ENCODE measurements at places on chromosomes 1 and 21.

DNA sequence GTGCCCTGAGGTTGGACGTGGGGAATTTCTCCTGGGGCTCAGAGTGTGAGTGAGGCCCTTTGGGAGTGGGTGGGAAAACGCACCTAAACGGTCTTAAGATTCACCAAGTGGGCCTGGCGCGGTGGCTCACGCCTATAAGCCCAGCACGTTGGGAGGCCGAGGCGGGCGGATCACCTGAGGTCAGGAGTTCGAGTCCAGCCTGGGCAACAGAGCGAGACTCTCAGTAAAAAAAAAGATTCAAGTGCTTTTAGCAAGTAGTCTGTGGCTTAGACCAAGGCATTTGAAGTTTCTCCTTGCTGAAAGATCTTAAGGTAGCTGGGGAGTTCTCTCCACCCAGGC lies 1.4 kb downstream of the RPS8 start:
- DNase-seq, result no peak

GRCh38 chr1:198212675-198213074 lies 55.9 kb downstream of the NEK7 start:
- no peak for DNase-seq

DNA sequence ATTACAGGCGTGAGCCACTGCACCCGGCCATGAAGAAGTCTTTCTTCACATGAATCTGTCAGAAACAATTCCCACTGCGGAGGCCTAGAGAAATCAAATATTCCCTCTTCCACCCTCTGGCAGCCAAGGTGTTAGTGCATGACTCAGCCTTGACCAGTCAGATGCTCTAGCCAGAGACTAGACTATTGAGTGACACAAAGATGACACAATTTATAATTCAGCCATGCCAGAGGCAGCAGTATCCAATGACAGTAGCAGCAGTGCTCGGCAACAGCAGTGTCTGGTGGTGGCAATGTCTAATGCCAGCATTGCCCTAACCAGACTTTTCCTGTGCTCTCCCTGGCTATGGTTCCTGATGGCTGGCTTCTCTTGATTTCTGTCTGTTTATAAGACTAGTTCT lies 8.7 kb downstream of the CTXND2 start:
- no peak for DNase-seq

DNA sequence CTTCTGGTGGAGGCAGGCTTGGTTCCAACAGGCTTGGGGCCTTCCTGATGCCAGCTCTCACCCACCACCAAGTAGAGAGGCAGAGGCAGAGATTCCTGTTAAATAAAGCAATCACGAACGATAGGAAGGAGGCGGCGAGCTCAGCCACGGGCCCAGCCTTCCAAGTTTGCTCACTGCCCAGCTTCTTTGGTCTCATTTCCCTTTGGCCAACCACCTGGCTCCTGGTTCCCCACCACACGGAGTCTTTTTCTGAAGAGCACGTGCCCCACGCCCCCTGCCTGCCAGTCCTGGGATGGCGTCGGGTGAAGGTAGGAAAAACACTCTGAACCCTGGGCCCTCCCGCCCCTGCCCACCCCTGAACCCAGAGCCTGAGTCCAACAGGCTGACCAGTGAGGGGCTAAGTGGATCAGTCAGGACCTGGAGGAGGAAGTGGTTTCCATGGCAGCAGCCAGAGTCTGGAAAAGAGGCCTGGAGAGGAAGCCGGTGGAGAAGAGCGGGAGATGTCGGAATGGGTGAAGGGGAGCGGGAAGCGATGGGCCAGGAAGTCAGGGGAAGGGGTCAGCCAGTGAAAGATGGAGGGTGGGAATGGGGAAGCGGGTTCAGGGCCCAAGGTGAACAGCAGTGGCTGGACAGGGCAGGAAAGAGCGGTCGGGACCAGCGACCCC lies 158.2 kb upstream of the KLHDC7A start:
- no peak for DNase-seq

DNA sequence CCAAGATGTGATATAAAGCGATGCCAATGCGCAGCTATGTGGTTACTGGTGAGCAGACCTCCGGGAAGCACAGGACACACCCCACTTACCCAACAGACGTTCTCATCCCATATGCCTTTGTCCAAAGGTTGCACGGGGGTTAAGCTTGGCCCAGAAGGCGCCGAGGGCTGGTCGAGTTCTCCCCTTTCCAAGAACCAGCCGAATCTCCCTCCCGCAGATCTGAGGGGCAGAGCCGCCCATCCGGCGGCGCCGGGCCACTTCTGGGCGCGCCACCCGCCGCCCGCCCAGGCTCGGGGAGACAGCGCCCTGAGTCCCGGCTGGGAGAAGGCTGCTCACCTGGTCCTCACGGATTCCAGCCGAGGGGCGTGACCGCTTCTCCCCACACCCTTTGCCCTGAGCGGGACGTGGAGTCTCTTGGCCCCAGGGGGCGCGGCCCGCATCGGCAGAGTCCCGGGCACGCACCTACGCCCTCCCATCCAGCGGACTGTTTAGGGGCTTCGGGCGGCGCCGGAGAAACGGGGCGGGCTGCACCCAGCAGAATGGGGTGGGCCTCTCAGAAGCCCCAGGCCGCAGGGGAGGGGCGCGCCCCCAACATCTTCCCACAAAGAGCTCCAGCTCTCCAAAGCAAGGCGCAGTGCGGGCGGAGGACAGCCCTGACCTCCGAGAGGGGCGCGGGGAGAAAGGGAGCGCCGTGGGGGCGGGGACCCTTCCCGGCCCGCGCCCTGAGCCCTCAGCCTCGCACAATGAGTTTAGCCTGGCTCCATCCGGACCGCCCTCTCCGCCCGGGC lies 615 bp downstream of the GPR161 start:
- DNase-seq, result no peak

- no peak for DNase-seq
Observed at GRCh38 chr1:8905582-8906191, 27.2 kb upstream of the ENO1 start.

DNA sequence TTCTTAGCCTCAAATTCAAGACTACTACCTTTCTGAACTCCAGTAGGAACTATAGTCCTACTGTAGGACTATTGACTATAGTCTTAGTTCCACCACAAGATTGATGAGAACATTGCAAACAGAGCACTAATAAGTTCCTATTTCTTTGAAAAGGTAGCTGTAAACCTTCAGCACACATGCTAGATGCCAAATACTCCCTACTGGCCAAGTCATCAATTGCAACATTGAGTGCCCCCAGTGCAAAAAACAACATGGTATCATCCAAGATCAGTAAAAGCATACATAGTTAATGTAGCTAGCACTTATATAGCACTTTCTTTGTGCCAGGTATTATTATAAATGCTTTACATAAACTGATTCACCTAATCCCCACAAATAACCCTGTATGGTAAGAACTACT lies 99.8 kb downstream of the MRPL39 start:
- no peak for DNase-seq

DNA sequence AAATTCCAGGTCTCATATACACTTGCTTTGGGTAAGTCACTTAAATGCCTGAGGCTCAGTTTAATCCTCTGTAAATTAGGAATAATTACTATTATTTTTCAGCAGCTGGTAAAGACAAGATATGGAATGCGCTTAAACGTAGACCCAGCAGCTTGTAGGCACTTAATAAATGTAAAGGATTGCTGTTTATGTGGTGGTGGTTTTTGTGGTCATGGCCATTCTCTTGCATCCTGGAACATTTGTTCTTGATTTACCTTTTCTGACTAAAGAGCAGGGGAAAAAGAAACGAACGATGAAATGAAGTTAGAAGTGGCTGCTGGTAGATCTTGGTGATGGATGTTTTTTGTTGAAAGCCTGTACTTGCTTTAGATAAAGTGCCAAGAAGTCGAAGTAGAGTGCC lies 195.0 kb upstream of the FOXD3 start:
- DNase-seq, result no peak

GRCh38 chr1:64584479-64584878 lies 114.5 kb downstream of the CACHD1 start:
- no peak for DNase-seq

DNA sequence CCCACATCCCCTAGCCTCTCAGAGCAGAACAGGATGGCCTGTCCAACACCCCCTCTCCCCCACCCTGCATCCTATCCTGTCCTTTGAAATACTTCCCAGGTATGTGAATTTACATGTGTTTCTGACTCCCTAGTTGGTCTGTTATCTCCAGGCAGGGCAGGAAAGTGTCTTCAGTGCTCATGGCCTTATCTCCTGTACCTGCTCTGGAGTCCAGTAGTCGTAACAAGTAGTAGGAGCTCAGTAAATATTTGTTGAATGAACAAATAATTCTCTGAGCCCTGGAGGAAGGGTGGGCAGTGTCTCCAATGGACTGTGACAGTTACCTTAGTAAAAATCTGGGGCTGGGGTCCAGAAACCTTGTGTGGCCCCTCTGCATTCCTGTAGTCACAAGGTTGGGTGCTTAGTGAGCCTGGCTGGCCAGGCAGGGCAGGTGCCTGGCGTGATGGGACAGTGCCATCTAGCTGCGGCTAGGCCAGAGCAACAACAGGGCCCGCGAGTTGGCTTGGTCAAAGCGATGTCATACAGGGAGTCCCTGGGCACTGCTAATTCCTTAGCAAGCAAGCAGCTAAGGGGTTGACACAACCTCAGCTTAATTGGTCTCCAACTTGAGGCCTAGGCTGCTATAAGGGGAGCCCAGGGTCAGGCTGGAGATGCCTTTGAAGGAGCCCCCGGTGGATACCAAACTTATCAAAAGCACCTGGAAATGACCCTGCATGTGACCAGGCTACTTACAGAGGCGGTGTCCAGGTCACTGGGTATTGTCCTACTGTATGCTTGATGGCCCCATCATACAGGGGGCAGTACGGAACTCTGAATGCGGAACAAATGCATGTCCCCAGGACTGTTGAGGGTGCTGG lies 89.0 kb upstream of the PPM1J start:
- no peak for DNase-seq

DNA sequence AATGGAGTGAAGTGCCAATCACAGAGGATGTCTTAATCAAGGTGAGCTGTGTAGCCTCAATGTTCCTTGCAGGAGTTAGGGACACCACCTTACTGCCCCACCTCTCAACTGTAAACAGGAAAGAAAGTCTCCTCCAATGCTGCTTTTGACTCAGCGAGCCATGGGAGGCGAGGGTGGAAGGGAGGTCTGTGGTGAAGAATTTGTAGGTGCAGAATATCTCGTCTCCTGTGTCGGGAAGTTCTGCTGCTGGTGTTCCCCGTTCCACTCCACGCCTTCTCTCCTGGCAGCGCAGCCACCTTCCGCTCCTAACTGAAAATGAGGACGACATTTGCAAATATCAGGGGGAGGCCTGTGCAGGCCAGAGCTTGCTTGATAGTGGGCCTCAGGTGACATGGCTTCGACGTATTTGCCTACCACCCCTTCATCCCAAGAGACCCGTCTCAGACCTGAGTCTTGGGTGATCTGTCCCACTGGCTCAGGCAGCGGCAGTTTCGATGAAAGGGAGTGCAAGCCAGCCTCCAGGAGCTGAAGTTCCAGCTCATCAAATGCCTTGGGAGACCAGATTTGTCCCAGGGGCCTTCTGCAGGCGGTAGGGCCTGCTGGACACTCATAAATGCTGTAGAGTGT lies 368.3 kb upstream of the C1orf174 start:
- DNase-seq, result no peak

- no peak for DNase-seq
Observed at GRCh38 chr21:15001113-15001512, 63.7 kb downstream of the NRIP1 start.

DNA sequence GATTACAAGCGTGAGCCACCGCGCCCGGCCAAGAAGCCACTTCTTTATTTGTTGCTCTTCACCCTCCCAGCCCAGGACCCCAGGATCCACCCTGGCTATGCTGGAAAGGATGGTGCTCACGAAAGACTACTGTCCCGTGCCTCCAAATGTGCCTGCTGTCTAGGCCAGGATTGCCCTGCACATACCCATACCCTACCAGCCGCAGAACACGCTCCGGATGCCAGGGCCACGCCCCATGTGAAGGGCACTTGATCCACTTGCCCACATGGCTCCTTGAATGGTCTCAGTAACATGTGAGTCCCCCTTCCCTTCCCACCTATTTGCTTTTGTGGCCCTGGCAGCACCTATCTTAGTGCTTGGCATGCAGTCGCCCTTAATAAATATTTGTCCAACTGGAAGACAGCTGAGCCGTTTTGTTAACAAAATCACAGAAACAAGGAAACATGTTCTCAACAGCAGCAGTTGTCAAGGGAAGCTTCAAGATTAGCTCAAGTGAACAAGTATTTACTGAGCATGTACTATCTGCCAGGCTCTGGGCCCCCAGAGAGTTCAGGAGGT lies 13.8 kb upstream of the UBXN10 start:
- DNase-seq, result no peak

DNA sequence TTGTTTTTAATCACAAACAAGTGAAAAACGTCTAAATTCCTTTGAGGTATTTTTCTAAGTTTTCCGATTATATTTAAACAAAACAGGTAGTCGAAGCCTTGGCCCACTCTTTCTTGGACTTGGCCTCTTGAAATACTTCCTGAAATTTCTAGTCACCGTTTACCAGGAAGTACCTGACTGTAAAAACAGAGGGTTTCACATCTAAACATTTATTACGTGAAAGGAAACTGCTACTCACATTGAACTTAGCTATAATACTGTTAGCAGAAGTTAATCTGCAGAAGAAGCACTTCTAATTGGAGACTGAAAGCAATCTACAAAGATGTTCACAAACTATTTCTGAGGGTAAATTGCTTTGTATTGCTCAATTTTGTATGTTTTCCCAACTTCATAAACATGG lies 526.0 kb upstream of the ADGRL4 start:
- DNase-seq, result no peak

DNA sequence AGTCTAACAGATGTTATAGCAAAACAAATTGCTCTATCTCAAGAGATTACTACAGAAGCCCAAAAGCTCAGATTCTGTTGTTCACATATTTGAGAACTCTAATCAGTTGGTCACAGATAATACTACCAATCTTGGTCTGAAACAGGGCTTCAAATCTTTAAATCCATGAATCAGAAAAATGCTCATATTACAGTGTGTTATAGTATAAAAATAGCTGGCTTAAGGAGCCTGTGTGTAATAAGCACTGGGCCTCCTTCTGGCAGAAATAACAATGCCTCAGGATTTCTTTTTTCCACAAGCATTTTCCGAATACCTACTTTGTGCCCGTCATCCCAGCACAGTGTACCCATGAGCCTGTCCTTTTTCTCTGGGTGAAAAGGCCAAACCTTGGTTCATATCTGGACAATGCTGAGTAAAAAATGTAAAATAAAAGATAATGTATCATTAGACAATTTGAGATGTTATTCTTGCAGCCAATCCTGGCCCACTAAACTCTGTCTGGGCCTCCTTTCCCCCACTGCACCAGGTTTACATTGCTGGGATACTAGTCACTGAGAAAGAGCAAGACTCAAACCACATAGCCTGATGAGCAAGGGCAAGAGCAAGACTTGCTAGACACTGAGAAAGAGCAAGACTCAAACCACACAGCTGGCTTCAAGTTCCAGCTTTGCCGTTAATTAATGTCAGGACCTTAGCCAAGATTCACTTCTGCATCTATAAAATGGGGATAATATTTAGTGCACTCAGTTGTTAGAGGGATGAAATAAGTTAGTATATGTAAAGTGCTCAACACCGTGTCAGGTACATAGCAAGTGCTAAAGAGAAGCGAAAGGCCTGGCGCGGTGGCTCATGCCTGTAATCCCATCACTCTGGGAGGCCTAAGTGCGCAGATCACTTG lies 17.0 kb upstream of the ADAR start:
- no peak for DNase-seq

DNA sequence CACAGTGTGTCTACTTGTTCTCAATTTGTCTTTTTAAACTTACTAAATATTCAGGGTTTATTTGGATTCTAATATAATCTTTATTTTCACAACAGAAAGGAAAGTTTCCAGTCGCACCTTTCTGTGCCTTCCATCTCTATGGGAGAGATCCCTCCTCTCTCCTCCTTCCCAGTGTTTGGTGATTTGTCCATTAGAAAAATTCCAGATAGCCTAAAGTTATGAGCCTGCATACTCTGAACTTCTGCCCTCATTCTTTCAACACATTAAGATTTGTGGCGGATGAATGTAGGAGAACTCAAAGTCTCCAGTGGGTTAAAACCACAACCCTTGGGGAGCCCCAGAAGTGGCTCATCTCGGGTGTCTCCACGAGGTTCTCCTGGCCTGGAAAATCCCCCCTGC lies 3.6 kb downstream of the NHLH2 start:
- DNase-seq, result no peak
